ENCODE measurements at places on chromosomes 5 and 9.

- DNase-seq: no peak
Measured at GRCh38 chr9:93510041-93510440, 56.7 kb upstream of the FAM120AOS start.

- no peak for DNase-seq
Measured at GRCh38 chr9:97405551-97405950, 6.3 kb upstream of the TDRD7 start.

- no peak for DNase-seq
Measured at GRCh38 chr5:133389066-133389590, 223.2 kb downstream of the FSTL4 start.

- DNase-seq: no peak
Measured at GRCh38 chr5:107743373-107744000, 72.8 kb upstream of the EFNA5 start.

- no peak for DNase-seq
Measured at GRCh38 chr9:93124793-93125192, 9.3 kb downstream of the NINJ1 start.

DNA sequence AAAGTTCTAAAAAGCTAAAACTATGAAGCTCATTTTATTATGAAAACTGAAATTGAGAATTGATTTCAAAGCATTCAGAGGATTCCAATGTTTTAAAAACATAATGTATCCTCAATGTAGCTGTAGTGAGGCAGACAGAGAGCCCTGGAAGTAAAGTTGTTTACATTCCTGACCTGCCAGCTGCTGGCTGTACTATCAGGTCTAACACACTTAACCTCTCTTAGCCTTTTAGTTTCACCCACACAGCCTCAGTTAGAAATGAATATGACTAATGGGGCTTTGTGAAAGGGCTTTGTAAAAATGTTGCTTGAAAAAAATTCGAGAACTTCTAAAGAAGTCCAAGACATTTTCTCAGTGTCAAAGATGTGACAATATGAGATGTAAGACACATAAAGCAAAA is 122.6 kb downstream of the FBXL17 start:
- DNase-seq: no peak

- no peak for DNase-seq
Measured at GRCh38 chr5:163498886-163499285, 6.5 kb upstream of the MAT2B start.

DNA sequence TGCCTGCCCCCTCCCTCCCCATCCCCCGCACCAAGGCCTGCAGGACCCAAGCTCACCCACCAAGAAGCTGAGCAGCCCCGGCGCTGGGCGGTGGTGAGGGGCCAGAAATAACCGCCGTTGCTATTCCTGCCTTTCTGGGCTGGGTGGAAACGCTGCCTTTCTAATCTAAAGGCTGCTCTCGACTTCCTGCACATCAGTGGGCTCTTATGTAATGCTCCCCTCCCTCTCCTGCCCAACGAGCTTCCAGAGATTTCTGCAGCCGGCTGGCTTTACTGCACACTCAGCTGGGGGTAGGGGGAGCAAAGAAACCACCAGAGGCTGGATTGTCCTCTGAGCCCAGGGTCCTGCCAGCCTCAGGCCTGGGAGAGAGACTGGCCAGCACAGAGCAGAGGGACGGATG is 6.9 kb upstream of the EGR1 start:
- no peak for DNase-seq

GRCh38 chr5:77847814-77848290 is 71.7 kb upstream of the TBCA start:
- DNase-seq: no peak

DNA sequence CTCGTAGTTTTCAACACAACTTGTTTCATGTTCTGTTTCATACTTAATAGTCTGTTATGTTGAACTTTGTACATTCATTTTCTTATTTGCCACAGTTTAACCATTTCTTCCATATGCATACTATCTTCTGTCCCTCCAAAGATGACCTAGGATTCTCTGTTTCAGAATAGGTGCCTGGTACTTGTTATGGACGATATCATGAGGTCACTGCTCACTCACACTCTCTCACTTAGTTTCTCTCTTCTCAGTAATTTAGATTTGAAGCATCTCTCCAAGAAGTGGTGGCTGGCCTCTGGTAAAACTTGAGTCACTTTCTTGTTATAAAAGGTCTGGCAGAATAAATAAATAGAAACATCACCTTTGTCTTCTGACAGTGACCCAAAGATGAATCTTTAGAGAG is 28.4 kb downstream of the FBXO38 start:
- DNase-seq: no peak

- DNase-seq: no peak
Measured at GRCh38 chr9:116027511-116027910, 126.1 kb upstream of the PAPPA start.

DNA sequence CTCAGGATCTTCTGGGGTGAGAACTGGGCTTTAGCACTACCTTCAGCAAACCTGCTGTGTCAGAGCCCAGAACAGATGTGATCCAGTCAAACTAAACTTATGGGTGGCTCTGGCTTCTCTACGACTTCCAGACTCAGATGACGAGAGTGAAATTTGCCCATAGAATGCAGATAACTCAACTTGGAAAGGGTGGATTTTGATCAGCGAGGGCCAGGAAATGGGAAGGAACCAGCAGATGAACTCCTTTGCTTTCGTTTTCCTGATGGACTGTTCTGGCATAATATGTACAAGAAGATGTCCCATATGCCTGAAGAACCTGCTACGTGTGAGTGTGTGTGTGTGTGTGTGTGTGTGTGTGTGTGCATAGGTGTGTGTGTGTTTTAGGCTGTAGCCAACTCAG is 132.0 kb upstream of the MOCS2 start:
- DNase-seq: no peak

- no peak for DNase-seq
Measured at GRCh38 chr5:23169660-23170416, 316.7 kb upstream of the CDH12 start.

All from NCI-H82 (cell line).